ENCODE measurements at places on chromosomes 4 and X. TPM values are rescaled to one million over a fixed set of nuclear protein-coding genes. Genes with fewer than 3 reads are reported as not detected.

- no peak overlapping the region for H3K27ac ChIP-seq
- DNase-seq = no peak
- H3K4me1 ChIP-seq = no peaks in the 10 kb centered on the region
- no peak overlapping the region for H3K4me3 ChIP-seq
Measured at GRCh38 chr4:90536408-90536807, 409.2 kb downstream of the CCSER1 start.

DNA sequence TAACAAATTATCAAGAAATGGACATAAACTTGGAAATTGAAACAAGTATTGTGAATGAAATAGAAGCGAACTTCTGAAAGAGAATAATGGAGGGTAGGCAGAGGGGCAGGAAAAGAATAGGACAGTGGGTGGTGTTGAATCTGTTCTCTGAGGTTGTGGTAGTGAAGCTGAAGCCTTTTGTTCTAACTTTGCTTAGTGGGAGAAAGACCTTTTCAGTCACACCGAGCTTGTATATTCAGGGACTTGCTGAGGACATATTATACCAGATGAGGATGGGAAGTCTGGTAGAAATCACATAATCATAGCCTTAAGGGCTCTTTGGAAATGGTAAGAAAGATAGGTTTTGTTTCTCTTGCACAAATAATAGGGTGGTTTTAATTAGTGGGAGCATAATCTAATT lies 115.4 kb upstream of the NDST4 start:
- no peak overlapping the region for H3K4me3 ChIP-seq
- DNase-seq = no peak
- H3K4me1 ChIP-seq = no peaks in the 10 kb centered on the region
- H3K27me3 ChIP-seq = no peaks in the 10 kb centered on the region

DNA sequence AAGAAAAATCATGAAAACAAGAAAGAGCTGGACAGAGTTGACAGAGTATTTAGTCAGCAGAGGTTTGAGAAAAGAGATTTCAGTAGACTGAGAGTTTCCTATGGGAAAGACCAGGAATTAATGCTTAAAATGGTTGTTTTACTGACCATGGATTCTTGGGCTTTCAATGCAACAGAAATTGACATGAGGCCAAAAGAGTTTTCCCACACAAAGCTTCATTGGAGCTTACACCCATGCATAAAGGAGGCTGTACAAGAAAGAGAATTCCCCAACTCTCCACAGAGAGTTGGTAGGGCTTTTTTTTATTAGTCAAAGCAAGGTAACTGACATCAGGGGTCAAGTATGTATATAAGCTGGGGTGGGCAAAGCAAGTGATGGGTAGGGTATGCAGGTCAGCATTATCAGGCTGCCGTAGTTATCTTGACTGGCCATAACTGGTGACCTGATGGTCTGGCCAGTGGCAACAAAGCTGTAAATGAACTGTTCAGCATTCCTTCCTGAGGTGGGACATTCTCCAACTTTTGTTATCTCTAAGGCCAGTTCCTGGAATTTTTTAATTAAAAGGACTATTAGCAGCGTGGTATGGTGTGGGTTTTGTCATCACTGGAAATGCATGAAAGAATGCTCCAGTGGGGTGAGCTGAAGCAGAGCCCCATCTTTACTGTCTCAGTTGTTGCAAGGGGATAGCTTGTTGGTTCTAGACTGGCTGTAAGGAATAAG lies 117.0 kb downstream of the ADAM29 start:
- H3K27ac ChIP-seq = no peak overlapping the region
- H3K4me1 ChIP-seq = no peaks in the 10 kb centered on the region
- DNase-seq = no peak
- no peak overlapping the region for H3K4me3 ChIP-seq
- H3K27me3 ChIP-seq = no peaks in the 10 kb centered on the region

DNA sequence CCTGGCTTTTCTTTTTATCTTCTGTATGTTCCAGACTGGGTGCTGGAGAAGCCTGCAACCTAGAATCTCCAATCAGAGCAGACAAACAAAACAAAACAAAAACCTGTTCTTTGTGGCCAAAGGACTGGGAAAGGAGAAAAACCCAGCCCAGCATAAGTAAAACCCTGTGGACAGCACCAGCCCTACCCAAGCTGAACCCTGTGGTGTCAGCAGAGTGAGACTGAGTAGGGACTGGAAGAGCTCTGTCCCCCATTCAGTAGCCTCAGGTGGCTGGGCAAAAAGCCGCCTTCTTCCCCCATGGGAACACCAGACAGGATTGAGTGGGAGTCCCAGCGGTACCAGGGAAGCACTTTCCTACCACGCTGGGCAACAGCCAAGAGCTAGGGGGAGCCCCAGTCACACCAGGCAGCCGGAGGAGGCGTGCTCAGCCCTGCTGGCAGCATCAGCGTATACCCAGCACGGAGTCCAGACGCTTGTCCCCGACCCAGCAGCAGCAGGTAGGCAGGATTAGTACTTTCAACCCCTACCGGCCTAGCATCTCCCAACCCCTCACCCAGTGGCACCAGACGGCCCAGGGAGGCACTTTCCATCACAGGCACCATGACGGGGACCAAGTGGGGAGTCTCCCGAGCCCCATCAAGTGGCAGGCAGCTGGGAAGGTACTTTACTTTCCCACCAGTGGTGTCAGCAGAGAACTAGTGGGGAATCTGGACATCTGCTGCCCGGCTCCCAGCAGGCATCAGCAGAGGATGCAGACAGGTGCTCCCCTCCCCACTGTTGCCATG lies 8.6 kb upstream of the JADE3 start:
- peak overlapping the region; percentile 64 for H3K4me3 ChIP-seq
- H3K4me1 ChIP-seq = no peaks in the 10 kb centered on the region
- peak; percentile 76 for DNase-seq
- no peak overlapping the region for H3K27ac ChIP-seq
- no peaks in the 10 kb centered on the region for H3K36me3 ChIP-seq
- H3K27me3 ChIP-seq = peaks cover 59% of the 10 kb centered on the region

DNA sequence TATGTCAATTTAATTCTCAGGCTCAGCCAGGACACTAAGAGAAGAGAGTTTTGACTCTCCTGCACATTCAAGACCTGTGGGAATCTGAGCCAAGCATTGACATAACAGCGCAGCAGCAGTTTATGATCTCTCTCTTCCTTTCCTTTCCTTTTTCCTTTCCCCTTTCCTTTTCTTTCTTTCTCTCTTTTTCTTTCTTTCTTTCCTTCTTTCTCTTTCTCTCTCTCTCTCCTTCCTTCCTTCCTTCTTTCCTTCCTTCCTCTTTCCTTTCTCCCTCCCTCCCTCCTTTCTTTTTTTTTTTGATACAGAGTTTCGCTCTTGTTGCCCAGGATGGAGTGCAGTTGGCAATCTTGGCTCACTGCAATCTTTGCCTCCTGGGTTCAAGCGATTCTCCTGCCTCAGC lies 21.6 kb downstream of the SAT1 start:
- H3K4me1 ChIP-seq = no peaks in the 10 kb centered on the region
- peak overlapping the region; percentile 58 for H3K27ac ChIP-seq
- no peak for DNase-seq
- H3K36me3 ChIP-seq = no peaks in the 10 kb centered on the region

DNA sequence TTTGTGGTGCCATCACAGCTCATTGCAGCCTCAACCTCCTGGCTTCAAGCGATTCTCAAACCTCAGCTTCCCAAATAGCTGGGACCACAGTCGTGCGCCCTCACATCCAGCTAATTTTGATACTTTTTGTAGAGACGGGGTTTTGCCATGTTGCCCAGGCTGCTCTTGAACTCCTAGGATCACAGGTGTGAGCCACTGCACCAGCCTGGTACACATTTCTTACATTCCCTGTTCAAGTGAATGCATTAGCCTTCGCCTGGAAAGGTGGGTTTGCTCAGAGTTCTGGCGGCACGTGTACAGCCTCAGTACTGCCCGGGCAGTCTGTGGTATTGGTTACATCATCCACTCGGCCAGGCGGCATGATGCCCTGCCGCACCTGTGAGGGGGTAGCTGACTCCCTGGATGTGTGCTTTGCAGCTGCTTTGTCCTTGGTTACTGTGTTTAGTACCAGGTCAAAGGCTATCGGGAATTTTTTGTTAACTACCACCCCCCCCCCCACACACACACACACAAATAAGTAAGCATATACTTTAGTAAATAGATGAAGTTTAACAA lies 57.1 kb downstream of the TNIP2 start:
- DNase-seq = no peak
- no peak overlapping the region for H3K27ac ChIP-seq
- no peaks in the 10 kb centered on the region for H3K36me3 ChIP-seq
- H3K27me3 ChIP-seq = no peaks in the 10 kb centered on the region
- H3K4me3 ChIP-seq = no peak overlapping the region
- H3K4me1 ChIP-seq = no peaks in the 10 kb centered on the region

DNA sequence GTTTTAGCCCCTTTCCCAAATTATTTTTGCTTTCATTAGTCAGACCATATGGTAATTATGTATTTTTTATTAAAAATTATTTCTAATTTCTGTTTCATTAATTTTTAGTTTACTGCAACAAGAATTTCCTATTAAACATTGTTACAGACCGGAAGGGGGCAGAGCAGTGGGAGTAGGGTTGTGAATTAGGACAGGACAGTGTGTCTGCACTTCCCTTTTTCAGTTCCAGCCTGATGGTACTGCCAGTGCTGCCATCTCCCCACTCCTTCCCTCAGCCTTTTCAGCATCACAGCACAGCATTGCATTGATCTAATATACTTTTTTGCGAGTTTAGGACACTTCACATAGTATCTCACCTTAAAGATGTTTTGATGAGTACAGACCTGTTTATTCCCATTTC lies 76.5 kb downstream of the STIM2 start:
- H3K27me3 ChIP-seq = no peaks in the 10 kb centered on the region
- H3K27ac ChIP-seq = no peak overlapping the region
- H3K4me1 ChIP-seq = no peaks in the 10 kb centered on the region
- H3K36me3 ChIP-seq = no peaks in the 10 kb centered on the region

The SYN1 gene
- not detected for total RNA-seq

The SUPT20HL1 gene
- not detected for total RNA-seq

The FRMPD4 gene
- total RNA-seq = under 0.01 TPM

The ASB11 gene
- total RNA-seq = not detected

The CASP3 gene
- total RNA-seq = 20.9 TPM

The AGTR2 gene
- total RNA-seq = not detected

The SLC4A4 gene
- total RNA-seq = 1.3 TPM

Measured in breast epithelium (tissue), 4 donors.